ENCODE measurements at places on chromosomes 1 and 21.

DNA sequence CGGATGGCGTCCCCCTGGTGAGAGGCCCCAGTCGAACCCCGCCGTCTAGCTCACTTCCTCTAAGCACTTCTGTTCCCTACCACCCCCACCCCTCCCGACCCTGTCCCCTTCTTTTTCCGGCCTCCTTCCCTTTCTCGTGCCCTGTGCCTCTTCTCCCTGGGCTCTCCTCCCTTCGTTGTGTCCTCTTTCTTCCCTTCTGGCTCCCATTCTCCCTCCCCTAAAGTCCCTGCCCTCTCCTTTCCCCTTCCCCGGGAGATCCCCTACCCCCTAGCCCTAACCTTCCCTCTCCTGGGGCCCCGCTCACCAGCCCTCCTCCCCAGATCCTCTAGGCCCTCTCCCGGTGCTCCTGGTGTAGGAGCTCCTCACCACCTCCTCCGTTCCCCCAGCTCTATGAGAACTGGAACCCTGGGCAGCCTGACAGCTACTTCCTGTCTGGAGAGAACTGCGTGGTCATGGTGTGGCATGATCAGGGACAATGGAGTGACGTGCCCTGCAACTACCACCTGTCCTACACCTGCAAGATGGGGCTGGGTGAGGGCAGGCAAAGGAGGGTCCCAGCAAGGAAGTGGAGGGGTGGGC is 15.9 kb downstream of the BCAN start:
- no peak for DNase-seq

GRCh38 chr1:90319918-90320317 is 325.0 kb downstream of the ZNF326 start:
- no peak for DNase-seq

GRCh38 chr1:40003156-40004093 is 37.1 kb upstream of the CAP1 start:
- DNase-seq: no peak

DNA sequence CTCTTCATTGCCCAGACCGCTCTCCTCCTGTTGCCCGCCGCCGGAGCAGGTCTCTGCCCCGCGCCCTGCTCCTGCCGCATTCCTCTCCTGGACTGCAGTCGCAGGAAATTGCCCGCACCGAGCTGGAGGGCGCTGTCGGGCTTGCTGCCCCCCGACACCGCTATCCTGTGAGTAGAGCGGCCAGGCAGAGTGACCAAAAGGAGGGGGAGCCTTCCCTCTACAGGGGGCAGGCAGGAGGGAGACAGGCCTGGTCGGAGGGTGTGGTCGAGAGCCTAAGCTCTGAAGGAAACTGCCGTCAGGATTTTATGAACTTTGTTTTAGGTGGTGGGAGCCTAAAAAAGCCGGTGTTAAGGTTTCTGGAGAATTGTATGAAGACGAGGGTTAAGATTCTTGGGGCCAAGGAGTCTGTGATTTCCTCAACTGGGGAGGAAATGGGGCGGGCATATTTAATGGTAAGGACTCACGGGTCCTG is 517 bp downstream of the LRIG2 start:
- DNase-seq: no peak

GRCh38 chr1:40925834-40926410 is 53.6 kb upstream of the CTPS1 start:
- no peak for DNase-seq

DNA sequence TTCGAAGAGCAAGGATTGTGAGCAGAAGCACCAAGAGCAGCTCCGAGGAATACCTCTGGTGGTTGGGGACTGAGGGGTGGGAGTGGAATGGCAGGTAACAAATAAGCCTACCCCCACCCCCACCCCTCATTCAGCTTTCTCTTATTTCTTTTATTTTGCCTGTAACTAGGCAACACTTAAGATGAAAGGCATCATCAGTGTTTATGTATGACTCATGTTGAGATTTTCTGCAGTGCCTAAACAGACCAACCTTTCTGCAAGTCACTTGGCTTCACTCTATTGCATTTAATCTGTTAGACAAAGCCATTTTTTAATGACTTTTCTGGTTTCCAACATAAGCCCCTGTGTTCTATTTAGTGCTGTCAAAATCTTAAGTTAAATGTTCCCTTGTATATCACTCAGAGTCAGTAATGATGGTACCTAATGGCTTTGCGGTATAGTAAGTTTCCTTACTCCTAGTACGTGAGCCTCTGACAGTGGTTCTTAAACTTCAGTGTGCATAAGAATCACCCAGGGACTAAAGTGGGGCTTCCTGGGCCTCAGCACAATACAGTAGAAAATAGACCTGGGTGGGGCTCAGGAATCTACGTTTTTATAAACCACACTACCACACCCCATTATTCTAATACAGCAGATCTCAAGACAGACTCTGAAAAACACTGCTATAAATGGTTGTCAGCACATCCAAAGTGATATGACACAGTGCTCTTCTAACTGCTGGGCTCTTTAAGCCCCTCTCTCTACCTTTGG is 19.9 kb downstream of the CASQ2 start:
- no peak for DNase-seq

- DNase-seq: no peak
Observed at GRCh38 chr1:65995928-65996327, 203.2 kb downstream of the PDE4B start.

DNA sequence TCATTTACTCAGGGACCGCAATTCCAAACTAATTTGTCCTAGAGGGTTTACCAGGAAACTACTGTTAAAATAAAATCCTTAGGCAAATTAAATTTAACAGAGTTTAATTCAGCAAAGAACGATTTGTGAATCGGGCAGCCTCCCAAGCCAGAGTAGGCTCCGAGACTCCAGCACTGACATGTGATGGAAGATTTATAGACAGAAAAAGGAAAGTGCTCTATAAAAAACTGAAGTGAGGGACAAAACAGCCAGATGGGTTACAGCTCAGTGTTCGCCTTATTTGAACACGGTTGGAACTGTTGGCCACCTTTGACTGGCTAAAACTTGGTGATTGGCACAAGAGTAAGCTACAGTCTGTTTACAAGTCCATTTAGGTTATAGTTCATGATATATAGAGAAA is 35.2 kb upstream of the RCSD1 start:
- no peak for DNase-seq

- DNase-seq: no peak
Observed at GRCh38 chr1:203244776-203245175, 15.3 kb upstream of the CHIT1 start.

DNA sequence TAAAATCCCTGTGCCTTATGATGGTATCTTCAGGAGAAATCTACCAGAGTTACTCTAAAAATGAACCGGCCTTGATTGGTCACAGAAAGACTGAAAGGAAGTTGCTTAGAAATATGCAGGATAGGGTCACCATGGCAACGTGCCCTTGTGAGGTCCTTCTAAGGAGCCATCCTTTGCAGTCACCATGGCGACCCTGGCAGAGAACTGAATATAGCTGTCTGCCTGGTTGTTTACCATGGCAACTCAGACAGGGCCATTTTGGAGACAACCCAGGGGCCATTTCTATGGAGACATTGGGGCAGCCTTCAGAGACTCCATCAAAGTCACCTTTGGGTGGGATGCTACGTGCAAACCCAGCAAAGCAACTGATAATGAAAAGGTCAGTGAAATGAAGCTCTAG is 43.0 kb downstream of the SNX7 start:
- DNase-seq: no peak

GRCh38 chr1:85047472-85048295 is 616 bp downstream of the MCOLN3 start:
- DNase-seq: no peak

DNA sequence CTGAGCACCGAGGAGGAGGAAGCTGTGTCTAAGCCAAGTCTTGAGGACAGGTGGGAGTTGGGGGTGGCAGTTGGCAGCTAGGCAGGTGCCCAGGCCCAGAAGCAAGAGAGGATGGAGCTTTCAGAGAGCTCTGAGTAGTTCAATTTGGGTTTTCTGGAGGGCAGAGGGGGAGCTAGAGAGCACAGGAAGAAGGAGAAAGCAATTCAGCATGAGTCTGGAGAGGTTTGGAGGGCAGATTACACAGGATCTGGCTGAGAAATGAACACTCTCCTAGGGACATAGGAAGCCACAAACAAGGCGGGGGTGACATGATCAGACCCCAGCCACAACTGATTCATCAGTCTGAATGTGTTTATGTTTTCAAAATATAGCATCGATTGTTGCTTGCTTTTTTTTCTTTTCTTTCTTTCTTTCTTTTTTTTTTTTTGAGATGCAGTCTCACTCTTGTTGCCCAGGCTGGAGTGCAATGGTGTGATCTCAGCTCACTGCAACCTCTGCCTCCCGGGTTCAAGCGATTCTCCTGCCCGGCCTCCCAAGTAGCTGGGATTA is 23.8 kb downstream of the PTPRF start:
- DNase-seq: peak; percentile 35

GRCh38 chr1:80846966-80847365 is 953.8 kb upstream of the ADGRL2 start:
- DNase-seq: no peak

DNA sequence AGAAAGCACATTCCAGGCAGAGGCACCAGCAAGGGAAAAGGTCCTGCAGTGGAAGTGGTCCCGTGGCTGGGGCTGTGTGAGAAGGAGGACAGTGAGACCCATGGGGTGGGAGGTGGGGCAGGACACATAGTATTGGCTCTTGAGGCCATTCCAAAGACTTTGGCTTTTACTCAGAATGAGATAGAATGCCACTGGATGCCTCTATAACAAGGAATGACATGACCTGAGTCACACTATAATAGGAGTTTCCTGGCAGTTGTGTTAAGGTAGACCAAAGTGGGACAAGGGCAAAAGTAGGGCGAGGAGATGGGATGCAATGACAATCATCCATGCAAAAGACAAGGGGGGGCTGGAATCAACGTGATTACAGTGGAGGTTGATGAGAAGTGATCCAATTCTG is 24.7 kb upstream of the LAMC2 start:
- DNase-seq: no peak

All from KBM-7 (cell line).